Caco-2 (cell line): ENCODE measurements at places on chromosomes 1 and 21. TPM values are rescaled to one million over a fixed set of nuclear protein-coding genes. Genes with fewer than 3 reads are reported as not detected.
A peak's percentile ranks its signal among the peaks of the same experiment; 100 is the strongest.

The TSPAN1 gene
- total RNA-seq = 0.34 and 0.44 TPM in 2 replicates

DNA sequence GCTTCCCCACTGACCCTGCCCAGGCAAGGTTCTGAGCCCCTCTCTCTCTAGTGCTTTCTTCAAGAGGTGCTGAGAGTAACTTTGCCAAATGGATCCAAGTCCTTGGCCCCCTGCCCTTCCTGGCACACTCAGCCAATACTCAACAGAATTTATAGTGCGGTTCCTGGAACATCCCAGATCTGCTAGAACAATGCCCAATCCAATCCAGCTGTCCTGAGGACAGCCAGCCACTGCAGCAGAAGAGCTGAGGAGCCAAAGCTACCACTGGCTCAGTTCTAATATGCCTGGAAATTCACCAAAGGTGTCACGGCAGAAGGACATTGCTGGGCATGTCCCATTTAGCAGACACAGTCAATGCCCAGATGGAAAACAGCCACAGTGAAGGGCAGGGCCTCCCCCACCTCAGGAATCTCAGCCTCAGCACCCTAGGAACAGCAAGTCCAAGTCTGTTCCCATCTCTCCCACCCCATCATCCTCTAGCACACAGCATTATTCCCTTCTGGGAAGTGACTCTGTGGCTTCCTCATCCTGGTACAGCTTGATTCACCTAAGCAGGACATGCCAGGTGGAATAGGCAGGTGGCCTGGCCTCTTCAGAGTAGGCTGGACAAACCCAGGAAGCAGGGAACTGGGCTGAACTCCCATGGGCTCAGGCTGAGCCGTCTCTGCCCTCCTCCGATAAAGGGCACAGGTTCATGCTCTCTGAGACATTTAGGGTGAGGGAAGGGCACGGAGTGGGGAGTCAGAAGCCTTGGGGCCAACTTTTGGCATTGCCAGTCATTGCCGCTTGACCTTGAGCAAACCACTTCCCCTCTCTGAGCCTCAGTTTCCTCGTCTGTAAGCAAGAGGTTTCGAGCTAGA, 24.6 kb downstream of the PMVK start:
- H3K27ac ChIP-seq = no peak overlapping the region
- H3K4me3 ChIP-seq = no peak overlapping the region
- no peak for DNase-seq

DNA sequence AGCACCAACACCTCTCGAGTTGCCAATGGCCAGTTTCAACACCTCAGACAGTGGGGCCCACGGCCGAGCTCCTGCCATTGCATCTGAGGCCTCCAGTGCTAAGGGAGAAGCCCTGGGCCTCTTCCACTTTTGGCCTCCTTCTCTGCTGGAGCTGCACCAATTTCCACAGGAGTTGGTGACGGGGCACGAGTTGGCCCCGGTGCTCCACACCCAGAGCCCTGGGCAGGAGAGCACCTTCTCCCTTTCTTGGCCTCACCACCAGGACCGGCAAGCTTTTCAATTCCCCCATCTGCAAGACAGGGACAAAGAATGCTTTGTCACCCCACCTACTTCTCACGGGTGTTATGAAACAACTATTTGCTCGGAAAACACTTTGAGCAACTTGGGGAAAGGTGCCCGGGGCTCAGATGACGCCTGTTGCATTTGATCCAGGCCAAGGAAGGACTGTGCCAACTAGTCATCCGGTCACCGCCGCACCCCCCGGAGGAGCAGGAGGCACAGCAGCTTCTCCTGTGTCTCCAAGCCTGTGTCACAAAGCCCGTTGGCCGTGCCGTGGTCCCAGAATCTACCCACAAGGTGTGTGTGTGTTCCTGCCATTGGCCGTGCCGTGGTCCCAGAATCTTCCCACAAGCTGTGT, 55.2 kb downstream of the TOMM20 start:
- H3K4me1 ChIP-seq = peaks cover 52% of the 10 kb centered on the region
- peak; percentile 77 for DNase-seq
- H3K27ac ChIP-seq = peak overlapping the region; percentile 89
- H3K4me3 ChIP-seq = no peak overlapping the region
- H3K36me3 ChIP-seq = no peaks in the 10 kb centered on the region

The TSPAN2 gene
- total RNA-seq = 6.8 and 6.9 TPM in 2 replicates

DNA sequence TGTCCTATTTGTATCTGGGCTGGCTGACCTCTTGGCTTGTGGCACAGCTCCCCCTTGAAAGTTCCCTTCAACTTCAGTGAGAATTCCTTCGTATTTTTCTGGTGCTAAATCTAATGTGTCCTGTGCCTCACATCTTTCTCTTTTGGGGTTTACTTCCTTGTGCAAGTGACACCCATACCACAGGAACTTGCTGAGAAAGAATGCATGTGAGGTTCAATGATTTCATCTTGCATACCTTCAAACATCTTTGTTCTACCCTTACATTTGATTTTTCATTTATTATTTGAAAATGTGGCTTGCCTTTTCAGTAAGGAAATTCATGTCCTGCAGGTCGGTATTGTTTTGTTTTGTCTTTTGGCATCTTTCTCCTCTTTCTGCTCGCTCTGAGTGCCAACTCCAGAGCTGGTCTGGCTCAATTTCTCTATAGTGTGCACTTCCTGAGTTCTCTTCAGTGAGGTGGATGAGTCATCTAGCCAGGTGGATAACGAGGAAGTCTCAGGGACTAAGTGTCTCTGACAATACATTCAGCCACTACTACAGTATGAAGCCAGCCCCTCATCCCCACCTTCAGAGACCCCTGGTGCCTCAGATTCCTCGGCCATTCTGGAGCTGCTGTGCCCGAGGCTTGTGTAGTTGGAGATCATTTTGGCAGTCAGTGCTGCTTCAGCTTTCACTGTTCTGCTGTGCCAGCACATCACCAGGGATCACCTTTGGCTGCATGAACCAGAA, 59.5 kb downstream of the RIPK4 start:
- H3K4me3 ChIP-seq = no peak overlapping the region
- H3K27me3 ChIP-seq = no peaks in the 10 kb centered on the region
- H3K4me1 ChIP-seq = peaks cover 55% of the 10 kb centered on the region
- H3K27ac ChIP-seq = peak overlapping the region; percentile 81
- no peak for DNase-seq

The CFHR1 gene
- not detected in 2 replicates for total RNA-seq

DNA sequence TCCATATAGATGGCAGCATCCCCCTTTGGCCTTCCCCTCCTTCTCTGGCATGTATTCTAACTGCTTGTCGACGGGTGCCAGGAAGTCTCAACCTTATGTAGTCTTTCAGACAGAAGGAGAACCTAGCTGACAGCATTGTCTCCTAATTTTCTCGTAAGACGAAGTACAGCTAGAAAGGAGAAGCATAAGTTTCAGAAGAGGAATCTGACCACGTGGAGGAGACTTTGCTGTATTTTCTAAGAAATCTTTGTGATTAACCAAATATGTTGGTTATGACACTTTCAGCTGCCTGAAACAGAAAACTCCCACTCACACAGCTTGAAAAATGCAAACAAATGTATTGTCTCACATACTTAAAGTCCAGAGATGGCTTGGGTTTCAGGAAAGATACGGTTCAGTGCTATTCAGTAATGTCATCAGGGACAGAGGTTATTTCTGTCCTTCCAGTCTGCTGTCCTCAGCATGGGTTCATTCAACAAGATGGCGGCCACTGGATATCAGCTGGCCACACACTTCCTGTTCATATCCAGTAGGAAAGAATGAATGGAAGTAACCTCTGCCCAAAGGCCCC, 109.5 kb upstream of the ZNF648 start:
- DNase-seq = no peak
- no peaks in the 10 kb centered on the region for H3K36me3 ChIP-seq
- H3K27me3 ChIP-seq = no peaks in the 10 kb centered on the region
- H3K4me1 ChIP-seq = no peaks in the 10 kb centered on the region

DNA sequence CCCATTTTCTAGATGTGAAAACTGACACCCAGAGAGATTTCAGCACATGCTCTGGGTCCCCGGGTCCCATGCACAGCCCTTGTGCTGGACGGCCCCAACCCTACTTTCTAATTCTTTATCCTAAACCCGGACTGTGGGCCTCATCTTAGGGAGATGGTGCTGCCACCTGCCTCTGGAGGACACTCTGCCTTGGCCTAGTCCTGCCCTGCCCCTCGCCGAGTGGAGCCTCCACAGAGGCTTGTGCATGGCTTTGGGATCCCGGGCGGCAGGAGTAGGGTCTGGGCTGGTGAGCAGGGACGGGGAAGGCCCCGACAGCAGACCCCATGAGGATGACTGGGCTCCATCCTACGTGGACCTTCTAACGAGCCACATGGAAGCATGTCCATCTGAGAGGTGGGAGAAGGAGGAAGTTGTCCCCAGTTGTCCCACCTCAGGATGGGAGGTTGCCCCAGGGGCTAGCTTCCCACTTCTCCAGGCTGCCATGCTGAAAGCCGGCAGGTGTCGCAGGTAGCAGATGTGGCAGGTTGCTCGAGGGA, 12.4 kb downstream of the MX2 start:
- no peak overlapping the region for H3K27ac ChIP-seq
- no peaks in the 10 kb centered on the region for H3K36me3 ChIP-seq
- no peak overlapping the region for H3K4me3 ChIP-seq
- no peak for DNase-seq
- H3K27me3 ChIP-seq = no peaks in the 10 kb centered on the region

DNA sequence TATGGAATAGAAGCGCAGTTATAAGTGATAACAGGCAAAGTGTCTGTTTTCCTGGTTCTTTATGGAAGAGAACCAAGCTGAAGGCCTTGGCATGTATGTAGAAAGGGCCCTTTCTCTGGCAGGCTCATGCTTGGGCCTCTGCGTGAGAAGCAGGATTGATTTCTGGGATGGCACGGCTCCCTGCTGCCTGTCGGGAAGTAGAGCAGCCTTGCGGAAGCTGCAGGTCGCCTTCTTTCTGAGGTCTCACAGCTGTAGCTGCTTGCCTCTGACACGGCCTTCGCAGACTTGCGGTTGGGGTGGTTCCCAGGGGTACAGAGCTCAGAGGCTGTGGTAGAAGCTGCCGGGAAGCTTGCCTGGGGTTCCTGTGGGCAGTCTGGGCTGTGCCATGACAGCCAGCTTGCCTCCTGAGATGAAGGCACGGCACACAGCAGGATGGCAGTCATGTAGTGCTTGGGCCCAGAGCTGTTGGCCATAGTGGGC, 39.4 kb downstream of the TRAPPC10 start:
- no peak overlapping the region for H3K4me3 ChIP-seq
- H3K27ac ChIP-seq = no peak overlapping the region
- no peaks in the 10 kb centered on the region for H3K27me3 ChIP-seq
- H3K4me1 ChIP-seq = no peaks in the 10 kb centered on the region

DNA sequence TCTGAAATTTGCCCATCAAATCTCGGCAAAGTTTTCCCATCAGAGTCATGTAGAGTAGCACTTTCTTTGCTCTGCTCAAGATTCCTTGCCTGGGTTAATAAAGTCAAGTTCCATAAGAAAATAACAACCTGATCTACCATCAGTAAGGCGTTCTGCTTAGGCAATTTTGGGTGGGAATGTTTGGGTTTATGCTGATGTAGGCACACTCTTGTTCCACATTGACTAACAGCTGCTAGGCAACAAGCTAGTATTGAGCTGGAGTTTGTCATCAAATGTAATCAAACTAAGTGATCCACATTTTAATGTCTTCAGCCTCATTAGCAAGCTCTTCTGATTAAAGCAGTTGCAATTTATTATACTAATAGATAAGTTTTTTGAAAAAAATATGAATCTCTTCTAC, 12.1 kb upstream of the HMCN1 start:
- no peak overlapping the region for H3K27ac ChIP-seq
- no peaks in the 10 kb centered on the region for H3K36me3 ChIP-seq
- no peaks in the 10 kb centered on the region for H3K27me3 ChIP-seq
- no peak for DNase-seq
- H3K4me3 ChIP-seq = no peak overlapping the region
- no peaks in the 10 kb centered on the region for H3K4me1 ChIP-seq

DNA sequence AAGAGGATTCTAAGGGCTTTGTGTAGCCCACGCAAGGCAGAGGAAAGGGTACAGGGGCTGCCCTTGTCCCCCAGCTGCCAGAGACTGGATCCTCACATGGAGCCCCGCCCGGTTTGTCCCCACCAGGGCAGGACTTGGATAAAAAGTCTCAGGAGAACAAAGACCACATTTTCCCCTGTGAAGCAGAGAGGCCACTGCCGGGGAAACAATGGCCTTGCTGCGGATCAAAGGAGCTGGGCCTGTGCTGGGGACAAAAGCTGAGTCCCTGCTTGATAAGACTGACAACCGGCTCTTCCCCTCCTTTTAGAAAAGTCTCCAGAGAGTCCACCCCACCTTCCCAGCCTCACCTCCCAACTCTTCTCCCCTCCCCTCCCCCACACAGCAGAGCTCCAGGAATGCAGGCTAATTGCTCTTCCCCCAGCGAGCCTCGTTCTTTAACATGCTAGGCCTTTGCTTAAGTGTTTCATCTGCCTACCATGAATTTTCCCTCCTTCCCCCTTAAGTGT, 142.4 kb downstream of the PLPP3 start:
- no peaks in the 10 kb centered on the region for H3K36me3 ChIP-seq
- peaks cover 75% of the 10 kb centered on the region for H3K4me1 ChIP-seq
- no peaks in the 10 kb centered on the region for H3K27me3 ChIP-seq
- peak; percentile 86 for DNase-seq
- peak overlapping the region; percentile 92 for H3K27ac ChIP-seq
- H3K4me3 ChIP-seq = no peak overlapping the region

DNA sequence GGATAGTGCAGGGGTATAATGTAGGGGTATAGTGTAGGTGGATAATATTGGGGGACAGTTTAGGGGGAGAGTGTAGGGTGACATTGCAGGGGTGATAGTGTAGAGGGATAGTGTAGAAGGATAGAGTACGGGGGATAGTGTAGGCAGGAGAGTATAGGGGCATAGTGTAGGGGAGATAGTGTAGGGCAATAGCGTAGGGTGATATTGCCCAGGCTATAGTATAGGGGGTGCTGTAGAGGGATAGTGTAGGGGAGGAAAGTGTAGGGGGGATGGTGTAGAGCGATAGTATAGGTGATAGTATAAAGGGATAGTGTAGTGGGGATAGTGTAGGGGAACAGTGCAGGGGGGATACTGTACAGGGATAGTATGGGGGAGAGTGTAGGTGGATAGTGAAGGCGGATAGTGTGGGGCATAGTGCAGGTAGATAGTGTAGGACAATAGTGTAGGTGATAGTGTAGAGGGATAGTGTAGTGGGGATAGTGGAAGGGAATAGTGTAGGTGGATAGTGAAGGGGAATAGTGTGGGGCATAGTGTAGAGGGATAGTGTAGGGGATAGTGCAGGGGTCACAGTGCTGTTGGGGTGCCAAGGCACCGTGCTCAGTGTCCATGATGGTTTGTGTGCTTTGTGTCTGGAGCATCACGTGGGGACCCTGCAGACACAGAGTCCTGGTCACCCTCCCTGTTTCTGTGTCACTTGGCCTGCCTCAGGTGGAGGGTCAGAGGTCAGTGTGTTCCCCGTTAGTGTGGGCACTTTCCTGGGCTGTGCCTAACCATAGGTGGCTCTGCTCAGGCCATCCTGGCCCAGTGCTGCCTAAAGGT, 10.5 kb upstream of the ARF1 start:
- no peak overlapping the region for H3K27ac ChIP-seq
- DNase-seq = no peak
- no peaks in the 10 kb centered on the region for H3K4me1 ChIP-seq
- no peak overlapping the region for H3K4me3 ChIP-seq
- no peaks in the 10 kb centered on the region for H3K36me3 ChIP-seq

The NID1 gene
- 43.7 and 48.5 TPM in 2 replicates for total RNA-seq

GRCh38 chr1:205172729-205173366, 38.7 kb downstream of the DSTYK start:
- no peak for DNase-seq
- H3K4me1 ChIP-seq = peaks cover 6% of the 10 kb centered on the region; the same call in 1 of the 2 replicates
- no peak overlapping the region for H3K4me3 ChIP-seq
- no peaks in the 10 kb centered on the region for H3K27me3 ChIP-seq
- H3K27ac ChIP-seq = no peak overlapping the region

The CFHR3 gene
- not detected in 2 replicates for total RNA-seq

The SLC30A1 gene
- total RNA-seq = 21.6 and 26.6 TPM in 2 replicates
